HepG2 (cell line): ENCODE measurements at places on chromosomes 3 and 15. TPM values are rescaled to one million over a fixed set of nuclear protein-coding genes. Genes with fewer than 3 reads are reported as not detected.

Gene SI
- polyA plus RNA-seq: not detected in 2 replicates

Gene NANOGP8
- 0.09 TPM in 1 of 2 replicates, not detected in the other for polyA plus RNA-seq

Gene XCR1
- polyA plus RNA-seq: not detected in 2 replicates

Gene ALDH1A2
- polyA plus RNA-seq: 0.90 and 2.0 TPM in 2 replicates

Gene OR5H2
- polyA plus RNA-seq: not detected in 2 replicates

Gene ARPIN
- 2.8 and 2.9 TPM in 2 replicates for polyA plus RNA-seq

Gene MESP2
- polyA plus RNA-seq: not detected in 2 replicates

Gene HHLA2
- not detected in 2 replicates for polyA plus RNA-seq

Gene GXYLT2
- polyA plus RNA-seq: 2.7 and 4.3 TPM in 2 replicates

Gene INKA1
- polyA plus RNA-seq: 0.41 and 0.77 TPM in 2 replicates

Gene GREM1
- polyA plus RNA-seq: 0.08 and 0.13 TPM in 2 replicates

Gene MORC1
- polyA plus RNA-seq: not detected in 2 replicates

Gene IL17RE
- polyA plus RNA-seq: 24.1 and 36.3 TPM in 2 replicates

Gene FAM3D
- not detected in 2 replicates for polyA plus RNA-seq

Gene MYH15
- 0.01 and 0.03 TPM in 2 replicates for polyA plus RNA-seq

Gene SGO1
- 1.4 and 2.1 TPM in 2 replicates for polyA plus RNA-seq

Gene ZNF35
- polyA plus RNA-seq: 0.18 and 0.20 TPM in 2 replicates

Gene RGMA
- polyA plus RNA-seq: not detected in 2 replicates

Gene PP2D1
- not detected in 2 replicates for polyA plus RNA-seq

Gene OR5K2
- polyA plus RNA-seq: not detected in 2 replicates

Gene ZFAND6
- polyA plus RNA-seq: 107 and 115 TPM in 2 replicates

Gene TMEM158
- not detected in 2 replicates for polyA plus RNA-seq

Gene APOD
- 0.13 TPM in 1 of 2 replicates, not detected in the other for polyA plus RNA-seq

Gene VPS8
- polyA plus RNA-seq: 14.2 and 16.4 TPM in 2 replicates
